Upper lobe of right lung (tissue), 1 donor: ENCODE measurements at places on chromosomes 1 and 21. TPM values are rescaled to one million over a fixed set of nuclear protein-coding genes. Genes with fewer than 3 reads are reported as not detected.

Gene TDRD5
- total RNA-seq = 0.17 TPM

GRCh38 chr21:34889676-34890469, 159.2 kb downstream of the RUNX1 start:
- peak; percentile 93 for DNase-seq

DNA sequence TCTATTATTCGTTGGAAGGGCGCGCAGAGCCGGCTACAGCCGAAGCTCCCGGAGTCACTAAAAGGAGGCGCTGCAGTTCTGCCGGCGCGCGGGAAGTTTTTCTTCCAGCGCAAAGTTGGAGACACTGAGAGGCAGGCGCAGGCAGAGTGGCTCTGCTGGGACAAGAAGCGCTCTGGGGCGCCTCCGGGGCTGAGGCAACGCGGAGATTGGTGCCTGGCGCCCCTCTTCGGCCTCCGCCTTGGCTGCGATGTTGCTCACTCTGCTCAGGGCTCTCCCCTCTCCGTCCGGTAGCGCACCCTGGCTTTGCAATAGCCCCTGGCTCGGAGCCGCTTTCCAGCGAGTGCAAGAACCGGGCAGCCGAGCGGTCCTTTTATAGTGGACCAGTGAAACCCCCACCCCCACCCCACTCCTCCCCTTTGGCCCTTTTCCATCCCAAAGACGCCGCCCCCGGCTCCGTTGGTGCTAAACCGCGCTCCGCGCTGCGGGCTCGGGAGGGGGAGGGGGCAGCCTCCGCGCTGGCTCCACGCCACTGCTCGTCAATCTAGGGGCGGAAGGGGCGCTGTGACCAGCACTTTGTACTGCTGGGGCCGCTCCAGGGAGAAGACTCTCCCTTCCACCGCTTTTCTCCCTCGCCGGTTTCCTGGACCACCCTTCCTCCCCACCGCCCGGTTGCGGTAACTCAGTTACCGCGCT, at the start of gene ADAMTS1:
Gene ADAMTS1, minus strand, starts transcription at position 344 of the 693 bp plus-strand sequence. CDS start 455 bp downstream, outside the sequence.
- peak; percentile 88 for DNase-seq

Gene LCE3D
- total RNA-seq = not detected

GRCh38 chr1:115077286-115077983, 11.9 kb downstream of the TSPAN2 start:
- no peak for DNase-seq

DNA sequence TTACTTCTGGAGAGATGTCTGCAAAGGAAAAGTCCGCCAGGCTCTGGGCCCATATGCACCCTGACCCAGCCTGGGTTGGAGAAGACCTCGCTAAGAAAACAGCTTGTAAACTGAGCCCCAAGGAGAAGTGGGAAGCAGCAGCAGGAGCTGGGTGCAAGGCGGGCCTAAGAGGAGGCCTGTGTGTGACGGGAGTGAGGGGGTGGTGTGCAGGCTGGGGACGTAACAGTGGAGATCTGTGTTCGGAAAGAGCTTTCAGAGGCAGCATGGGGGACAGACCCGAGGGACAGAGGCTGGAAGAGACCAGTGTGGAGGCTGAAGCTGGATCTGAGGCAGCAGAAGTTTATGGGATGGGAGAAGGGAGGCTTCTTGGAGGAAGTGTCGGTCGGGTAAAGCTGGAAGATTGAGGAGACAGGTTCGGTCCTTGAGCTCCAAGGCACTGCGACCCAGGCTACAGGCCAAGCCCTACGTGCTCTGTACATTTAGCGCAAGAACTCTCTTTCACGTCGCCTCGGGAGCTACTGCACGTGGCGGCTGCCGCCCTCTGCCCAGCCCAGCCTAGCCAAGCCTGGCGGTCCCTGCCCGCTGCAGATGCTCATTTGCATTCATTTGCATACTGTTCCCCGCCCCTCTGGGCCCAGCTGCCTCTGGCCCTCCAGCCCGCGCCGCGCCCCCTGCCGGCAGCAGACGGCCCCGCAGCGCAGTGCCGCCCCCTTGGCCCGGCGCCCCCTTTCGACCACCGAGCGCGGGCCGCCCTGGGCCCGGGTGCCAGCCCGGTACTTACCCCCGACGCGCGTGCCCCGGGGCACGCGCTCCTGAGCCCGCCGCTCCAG, 6.3 kb downstream of the HPCA start:
- peak; percentile 65 for DNase-seq

Gene RGS8
- not detected for total RNA-seq

GRCh38 chr1:32611859-32612188, 38.5 kb downstream of the ZBTB8OS start:
- DNase-seq = no peak

Gene OPTC
- total RNA-seq = not detected

Gene ZBTB8B
- not detected for total RNA-seq

GRCh38 chr1:27612718-27613117, 8.8 kb upstream of the AHDC1 start:
- DNase-seq = no peak

DNA sequence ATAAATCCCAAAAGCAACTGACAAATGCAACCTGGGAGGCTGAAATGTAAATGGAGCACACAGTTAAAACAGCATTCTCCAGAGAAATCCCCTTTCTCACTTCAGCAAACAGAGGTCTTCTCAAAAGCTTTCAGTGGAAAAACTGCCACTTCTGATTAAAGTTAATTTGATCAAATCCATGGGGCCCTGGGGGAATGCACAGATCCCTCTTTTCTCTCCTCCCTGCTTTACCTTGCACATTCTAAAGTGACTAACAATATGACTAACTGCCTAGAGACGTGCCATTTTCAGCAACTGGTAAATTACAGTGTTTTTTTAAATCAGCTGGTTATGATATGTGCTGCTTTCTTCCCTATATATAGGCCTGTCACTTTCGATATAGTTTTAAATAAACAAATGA, 142.5 kb downstream of the RERE start:
- no peak for DNase-seq

DNA sequence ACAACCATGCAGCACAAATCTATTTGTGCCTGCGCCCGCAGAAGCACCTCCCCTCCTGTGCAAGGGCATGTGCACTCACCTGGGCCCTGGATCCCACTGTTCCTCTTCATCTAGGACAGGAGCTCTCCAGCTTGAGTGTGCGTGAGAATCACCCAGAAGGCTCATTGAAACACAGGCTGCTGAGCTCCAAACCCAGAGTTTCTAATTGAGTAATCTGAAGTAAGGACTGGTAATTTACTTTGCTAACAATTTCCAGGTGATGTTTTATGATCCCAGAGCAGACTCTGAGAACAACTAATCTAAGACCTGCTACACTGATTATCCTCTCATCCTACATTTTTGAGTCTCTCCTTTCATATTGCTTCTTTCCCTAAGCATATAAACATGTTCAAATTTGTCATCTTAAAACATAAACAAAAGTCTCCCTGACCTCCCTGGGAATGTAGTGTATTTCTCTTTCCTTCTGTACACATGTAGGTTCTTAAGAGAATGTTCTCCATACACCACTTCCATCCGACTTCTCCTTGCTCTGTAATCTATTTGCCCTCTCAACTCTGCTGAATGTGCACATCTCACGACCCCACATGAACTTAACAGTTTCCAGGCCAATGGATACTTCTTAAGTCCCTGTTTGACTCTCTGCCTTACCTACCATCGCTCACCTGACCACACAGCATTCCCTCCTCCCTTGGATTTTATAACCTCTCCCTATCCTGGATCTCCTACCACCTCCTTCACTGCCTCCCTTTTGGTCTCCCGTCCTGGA, 522.5 kb downstream of the SMYD3 start:
- DNase-seq = no peak

Gene TMEM82
- not detected for total RNA-seq

DNA sequence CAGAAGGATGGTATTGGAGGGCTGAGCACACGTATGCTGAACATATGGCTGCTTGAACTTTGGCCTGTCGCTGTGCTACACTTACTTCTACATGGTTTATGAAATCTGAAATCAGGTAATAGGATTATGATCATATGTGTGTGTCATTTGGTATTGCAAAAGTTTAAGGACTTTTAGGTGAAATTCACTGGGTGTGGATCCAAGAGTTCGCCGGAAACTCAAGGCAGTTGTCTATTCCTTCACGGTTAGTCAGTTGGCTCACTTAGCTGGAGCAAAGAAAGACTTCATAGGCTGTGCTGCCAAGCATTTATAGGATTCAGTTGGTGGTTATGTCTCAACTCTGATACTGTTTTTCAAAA, 927 bp downstream of the UAP1 start:
- no peak for DNase-seq

GRCh38 chr1:228275430-228276173, 67.8 kb downstream of the OBSCN start:
- DNase-seq = peak; percentile 91

GRCh38 chr1:27650539-27651175, 15.7 kb upstream of the FGR start:
- no peak for DNase-seq

DNA sequence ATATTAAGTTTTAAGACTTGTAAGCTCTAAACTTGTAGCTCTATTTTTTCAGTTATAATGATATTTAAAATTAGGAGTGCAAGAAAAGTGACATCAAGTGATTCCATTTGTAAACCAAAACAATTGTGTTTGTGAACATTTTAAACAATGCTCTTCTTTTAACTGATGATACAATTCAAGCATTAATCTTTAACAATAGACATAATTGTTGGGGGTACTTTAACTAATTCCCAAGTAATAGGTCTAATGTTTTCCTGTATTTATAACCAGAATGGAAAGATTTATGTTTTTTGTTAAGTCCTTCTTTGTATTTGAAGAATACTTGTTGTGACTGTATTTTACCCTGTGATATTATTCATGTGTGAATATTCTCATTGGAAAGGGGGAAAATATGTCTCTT, 6.8 kb downstream of the ATG4C start:
- no peak for DNase-seq

DNA sequence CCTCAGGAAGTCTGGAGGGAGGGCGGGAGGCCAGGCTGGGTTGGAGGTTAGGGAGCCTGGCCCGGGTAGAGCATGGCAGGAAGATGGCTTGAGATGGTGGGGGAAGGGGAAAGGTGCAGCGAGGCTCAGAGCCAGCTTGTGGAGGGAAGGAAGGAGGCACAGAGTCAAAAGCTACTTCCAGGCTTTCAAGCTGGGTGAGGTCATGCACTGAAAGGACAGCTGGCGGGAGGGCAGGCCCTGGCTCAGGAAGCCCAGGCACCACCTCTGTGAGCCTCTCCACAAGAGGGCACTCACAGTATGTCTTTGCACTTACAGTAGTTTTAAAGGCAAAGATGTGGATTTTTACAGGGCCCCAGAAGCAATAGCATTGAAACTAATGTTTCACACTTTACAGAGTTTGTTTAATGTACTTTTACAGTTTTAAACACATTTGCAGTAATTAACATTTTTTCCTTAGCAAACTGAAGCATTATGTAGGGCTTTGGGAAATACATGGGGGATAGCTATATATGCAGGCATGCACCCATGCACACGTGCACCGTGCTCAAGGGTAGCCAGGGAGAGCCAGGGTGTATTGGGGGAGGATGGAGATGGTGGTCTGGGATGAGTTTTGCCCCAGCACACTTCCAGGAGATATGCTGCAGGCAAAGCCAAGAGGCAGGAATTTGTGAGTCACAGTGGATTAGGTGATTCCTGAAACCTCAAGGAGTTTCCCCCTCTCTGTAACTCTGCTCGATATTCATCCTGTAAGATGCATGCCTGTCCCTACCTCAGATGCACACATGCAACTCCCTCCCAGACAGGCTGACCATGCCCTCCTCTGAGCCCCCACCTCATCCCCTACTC, 6.1 kb upstream of the ADAM15 start:
- peak; percentile 89 for DNase-seq

- DNase-seq = no peak
Observed at GRCh38 chr1:184843732-184844495, 89.3 kb upstream of the EDEM3 start.

GRCh38 chr1:70043804-70044203, 161.6 kb downstream of the LRRC40 start:
- DNase-seq = no peak

Gene TMEM201
- total RNA-seq = 8.5 TPM

Gene RASAL2
- total RNA-seq = 39.4 TPM

GRCh38 chr1:150553392-150554085, 4.3 kb downstream of the ADAMTSL4 start:
- no peak for DNase-seq

Gene S100A10
- 643 TPM for total RNA-seq

GRCh38 chr1:23913212-23913880, at the start of gene CNR2:
CNR2 (minus strand) TSS chr1:23913362; CDS start chr1:23875617, 37,745 bp downstream.
- DNase-seq = no peak

Gene CYP2J2
- 1.4 TPM for total RNA-seq

- no peak for DNase-seq
Observed at GRCh38 chr1:14524826-14525636, 73.5 kb upstream of the KAZN start.

Gene PSRC1
- 2.9 TPM for total RNA-seq

Gene RGS1
- 27.8 TPM for total RNA-seq

Gene BMP8B
- 2.7 TPM for total RNA-seq

Gene RGS7
- not detected for total RNA-seq

DNA sequence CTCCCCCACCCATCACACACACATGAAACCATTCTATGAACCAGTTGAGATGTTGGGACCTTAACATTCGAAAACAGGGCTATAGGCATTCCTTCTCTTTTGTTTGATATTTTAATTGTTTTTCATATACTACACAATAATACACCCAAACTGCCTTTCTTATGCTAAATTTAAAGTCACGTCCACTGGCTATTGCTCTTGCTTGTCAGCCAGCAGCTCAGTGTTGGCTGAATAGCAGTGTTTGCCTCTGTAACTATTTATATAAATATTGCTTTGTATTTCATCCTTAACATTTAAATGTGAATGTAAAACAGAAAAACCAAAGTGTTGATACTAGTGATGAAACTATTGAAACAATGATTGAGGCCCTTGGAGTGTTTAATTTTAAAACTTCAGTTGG, 234.4 kb upstream of the KCNK2 start:
- DNase-seq = no peak

DNA sequence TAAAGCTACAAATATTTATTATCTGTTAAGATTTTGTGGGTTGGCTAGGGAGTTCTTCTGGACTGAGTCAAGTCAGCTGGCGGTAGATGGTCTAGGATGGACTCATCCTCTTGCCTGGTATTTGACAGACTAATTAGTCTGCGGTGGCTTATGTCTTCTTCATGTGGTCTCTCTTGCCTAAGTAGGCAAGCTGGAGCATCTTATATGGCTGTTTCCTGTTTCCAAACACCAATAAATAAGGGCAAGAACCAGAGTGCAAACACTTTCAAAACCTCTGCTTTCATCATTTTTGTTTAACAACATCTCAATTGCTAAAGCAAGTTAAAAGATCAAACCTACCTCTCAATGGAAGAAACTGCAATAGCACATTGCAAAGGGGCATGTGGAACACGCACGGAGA, 484.8 kb downstream of the PTPRC start:
- DNase-seq = no peak
